ENCODE measurements at places on chromosomes 16 and 17.

- no peak for DNase-seq
Observed at GRCh38 chr16:67199808-67200198, 872 bp downstream of the ELMO3 start.

- no peak for DNase-seq
Observed at GRCh38 chr16:50247906-50248608, 18.3 kb upstream of the ADCY7 start.

DNA sequence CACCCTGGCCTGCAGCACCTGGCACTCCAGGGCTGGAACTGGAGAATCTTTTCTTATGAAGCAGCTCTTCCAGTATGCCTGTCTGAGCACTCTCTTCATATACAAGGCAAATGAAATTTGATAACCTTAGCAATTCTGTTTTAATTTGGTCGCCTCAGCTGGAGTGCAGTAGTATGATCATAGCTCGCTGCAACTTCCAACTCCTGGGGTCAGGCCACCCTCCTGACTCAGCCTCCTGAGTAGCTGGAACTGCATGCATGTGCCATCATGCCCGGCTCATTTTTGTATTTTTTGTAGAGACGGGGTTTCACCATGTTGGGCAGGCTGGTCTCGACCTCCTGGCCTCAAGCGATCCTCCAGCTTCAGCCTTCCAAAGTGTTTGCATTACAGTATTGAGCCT lies 140.8 kb upstream of the CHMP6 start:
- DNase-seq, result no peak

GRCh38 chr17:28960256-28961061 lies 9.1 kb upstream of the PHF12 start:
- no peak for DNase-seq

GRCh38 chr16:20803561-20804214 lies 2.6 kb downstream of the ERI2 start:
- DNase-seq, result no peak

- no peak for DNase-seq
Observed at GRCh38 chr16:68359398-68360191, 48.8 kb downstream of the PRMT7 start.

- no peak for DNase-seq
Observed at GRCh38 chr16:27511657-27512448, 37.9 kb downstream of the GTF3C1 start.

DNA sequence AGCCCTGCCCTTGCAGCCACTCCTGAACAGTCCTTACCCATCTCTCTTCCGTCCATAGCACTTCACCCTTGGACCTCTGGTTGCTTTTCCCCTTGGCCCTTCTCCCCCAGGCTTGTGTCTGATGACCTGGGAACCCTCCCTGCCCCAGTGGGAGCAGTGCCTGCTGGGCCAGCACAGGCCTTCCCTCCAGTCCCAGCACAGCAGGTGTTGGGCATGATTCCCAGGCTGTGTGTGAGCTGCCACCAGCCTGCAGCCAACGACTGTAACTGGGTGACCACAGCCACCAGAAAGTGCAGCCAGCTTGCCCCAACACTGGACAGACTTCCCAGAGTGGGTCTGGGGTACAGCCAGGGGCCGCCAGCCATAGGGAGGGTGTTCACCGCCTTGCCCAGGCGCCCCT lies 30.0 kb downstream of the CRAMP1 start:
- no peak for DNase-seq

- no peak for DNase-seq
Observed at GRCh38 chr17:36127911-36128310, 24.3 kb downstream of the CCL4 start.

DNA sequence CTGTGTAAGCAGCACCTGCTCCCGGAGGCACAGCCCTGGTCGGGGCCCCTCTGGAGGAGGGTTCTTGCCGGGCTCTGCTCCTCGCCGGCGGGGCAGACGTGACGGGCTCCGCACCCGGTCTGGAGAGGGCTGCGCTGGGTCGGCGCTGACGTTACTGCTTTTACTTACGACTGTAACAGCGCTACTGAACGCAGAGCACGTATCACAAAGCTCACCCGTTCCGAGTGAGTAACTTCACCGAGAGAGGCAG lies 1.3 kb upstream of the RAB40C start:
- peak; percentile 48 for DNase-seq

GRCh38 chr16:500709-501108 lies 26.8 kb upstream of the CAPN15 start:
- no peak for DNase-seq

GRCh38 chr16:66524601-66525164 lies 25.2 kb downstream of the TK2 start:
- DNase-seq, result no peak

- no peak for DNase-seq
Observed at GRCh38 chr17:82948081-82948511, 108.3 kb upstream of the ZNF750 start.

- no peak for DNase-seq
Observed at GRCh38 chr17:77617516-77617915, 341.0 kb upstream of the TNRC6C start.

GRCh38 chr16:72220875-72221629 lies 49.1 kb upstream of the PMFBP1 start:
- no peak for DNase-seq

- no peak for DNase-seq
Observed at GRCh38 chr16:28905229-28905754, 19.7 kb downstream of the RABEP2 start.

- DNase-seq, result no peak
Observed at GRCh38 chr16:4369007-4369733, 2.5 kb upstream of the VASN start.

DNA sequence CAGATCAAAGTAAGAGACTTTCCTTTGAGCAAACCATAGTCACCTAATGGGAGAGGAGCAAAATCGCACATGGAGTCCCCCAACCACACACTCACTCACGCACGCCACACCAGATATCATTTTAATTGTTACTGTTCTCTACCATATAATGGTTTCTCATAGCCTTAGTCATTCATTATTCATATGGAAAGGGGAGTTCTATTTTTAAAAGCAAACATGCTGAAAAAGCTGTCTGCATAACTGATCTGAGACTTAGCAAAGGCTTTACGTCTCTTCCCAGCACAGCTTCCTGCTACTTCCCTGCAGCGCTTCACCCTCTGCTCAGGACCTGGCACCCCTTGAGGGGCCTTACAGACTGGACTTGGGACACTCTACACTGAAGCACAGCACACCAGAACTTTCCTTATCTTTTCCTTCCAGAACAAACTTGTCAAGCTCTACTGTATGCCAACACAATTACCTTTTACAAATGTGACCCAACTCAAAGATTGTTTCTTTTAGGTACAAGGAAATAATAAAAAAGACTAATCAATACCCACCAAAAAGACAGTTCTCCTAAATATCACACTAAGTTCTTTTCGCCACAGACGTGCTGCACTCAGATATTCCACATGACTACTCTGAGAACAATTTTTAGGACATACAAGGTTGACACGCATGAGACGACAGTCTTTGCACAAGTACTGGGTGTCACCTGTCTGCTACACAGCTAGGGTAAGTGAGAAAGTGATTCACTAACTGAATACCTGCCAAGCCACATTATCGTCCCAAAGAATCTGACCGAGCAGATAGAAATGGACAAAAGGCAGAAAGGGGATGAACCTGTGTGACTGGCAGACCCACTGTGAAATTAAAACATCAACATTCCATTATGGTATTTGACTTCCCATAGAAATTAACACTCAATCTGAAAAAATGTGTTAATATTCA lies 21.5 kb downstream of the SRP68 start:
- no peak for DNase-seq

DNA sequence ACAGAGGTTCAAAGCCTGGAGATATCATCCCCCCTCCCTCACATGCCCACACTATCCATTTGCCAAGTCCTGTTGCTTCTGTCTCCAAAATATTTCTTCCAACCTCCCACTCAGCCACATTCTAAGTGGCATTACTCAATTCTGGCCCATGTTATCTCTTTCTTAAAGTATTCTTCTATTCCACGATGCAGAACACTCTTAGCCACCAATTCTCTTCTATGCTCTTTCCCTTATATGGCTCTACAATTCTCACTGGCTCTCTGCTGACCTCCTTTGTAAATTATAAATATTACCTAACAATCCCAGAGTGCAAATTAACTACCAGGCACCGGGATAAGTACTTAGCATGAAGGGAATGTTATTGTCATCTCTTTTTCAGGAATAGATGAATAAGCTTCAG lies 82.4 kb downstream of the KCNJ2 start:
- no peak for DNase-seq

DNA sequence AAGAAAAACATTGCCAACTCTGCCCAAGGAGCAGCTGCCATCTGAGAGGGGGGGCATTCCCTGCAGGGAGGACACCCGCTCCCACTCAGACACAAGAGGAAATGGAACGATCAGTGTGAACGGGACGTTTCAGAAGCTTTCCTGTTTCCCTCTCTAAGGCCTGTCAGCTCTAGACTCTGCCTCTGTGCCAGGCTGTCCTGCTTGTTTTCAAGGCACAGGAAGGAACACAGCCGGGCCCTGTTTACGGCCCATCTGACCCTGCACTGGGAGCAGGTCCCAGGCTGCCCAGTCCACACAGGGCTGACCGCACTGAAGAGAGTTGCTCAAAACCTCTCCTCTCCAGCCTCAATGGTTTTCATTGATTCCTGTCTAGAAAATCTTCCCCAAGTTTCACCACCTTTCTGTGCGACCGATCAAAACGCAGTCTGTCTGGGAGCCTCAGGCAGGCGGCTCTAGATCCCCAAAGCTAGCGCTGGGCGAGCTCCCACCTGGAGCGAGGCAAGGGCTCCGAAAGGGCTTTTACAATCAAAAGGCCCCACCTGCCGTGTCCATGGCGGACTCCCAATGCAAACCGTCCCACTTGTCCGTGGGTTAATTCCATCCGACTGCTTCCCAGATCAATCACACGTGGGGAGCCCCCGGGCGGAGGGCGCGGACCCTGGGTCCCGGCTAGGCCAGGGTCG lies 1.5 kb downstream of the PIEZO1 start:
- no peak for DNase-seq

DNA sequence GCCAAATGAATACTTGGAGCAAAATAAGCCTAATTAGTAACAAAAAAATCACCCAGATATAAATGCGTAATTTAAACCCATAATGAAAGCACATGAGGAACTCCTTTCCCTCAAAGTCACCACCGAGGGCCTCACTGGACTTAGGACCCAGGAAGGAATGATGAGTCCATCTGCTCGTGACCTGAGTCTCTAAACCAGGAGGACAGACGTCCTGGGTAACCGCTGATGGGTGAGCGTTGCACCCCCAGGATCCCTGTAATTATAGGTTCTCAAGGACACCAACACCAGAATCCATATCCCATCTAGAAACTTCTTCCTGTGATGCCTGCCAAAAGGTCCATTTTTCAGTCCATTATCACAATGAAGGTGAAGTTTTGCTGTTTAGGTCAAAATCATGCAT lies 121.4 kb downstream of the ZNF778 start:
- DNase-seq, result no peak

- DNase-seq, result no peak
Observed at GRCh38 chr17:16929035-16929680, 42.8 kb downstream of the TNFRSF13B start.

DNA sequence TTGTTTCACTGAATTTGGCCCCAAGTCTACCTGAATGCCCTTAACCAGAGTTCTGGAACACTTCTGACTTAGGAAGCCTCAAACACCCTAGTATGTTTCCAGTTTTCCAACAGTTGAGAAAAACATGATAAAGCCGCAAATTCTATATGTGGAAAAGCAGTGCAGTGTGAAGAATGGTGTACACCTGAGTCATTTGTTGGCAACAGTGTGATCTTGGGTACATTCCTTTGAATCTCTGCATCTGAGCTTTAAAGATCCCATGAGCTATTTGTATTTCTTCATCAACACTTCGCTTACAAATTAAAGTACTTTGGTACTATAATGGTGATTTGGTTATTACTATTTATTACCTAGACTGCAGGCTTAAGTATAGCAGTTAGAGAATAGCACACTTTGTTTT lies 93.6 kb upstream of the TBX2 start:
- no peak for DNase-seq

DNA sequence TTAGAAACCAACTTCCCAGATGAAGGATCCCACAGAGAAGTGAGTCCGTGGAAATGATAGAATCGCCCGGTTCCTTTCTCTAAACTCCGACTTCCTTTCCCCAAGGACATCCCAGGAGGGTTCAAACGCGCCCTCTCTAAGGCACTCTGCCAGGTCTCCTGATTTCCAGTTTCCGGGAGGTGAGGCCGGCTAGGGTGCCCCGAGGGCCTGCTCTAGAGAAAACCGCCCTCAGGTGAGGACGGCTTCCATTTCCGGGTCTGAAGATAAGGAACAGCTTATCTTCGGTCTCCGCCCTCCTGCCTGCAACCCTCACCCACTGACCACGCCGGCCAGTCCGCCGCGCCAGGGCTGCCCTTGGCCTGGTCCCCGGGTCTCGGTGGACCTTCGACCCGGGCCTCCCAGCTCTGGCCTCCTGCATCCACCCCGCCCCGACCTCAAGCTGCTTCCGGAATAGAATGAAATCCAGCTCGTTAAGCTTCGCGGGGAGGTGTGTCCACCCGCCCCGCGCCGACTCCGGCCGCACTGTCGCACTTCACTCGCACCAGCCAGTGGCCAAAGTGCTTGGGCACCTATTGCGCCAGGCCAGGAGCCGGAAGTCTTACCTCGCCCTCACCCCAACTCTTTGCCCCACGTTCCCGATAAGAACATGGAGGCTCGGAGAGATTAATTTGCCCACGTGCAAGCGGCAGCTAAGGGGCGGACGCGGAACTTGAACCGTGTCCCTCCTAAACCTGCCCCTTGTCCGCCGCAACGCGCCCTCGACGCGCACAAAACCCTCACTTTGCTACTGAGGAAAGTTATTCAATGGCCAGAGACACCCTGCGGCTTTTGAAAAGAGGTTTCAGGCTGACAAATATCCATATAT lies 836 bp upstream of the MMP15 start:
- no peak for DNase-seq

DNA sequence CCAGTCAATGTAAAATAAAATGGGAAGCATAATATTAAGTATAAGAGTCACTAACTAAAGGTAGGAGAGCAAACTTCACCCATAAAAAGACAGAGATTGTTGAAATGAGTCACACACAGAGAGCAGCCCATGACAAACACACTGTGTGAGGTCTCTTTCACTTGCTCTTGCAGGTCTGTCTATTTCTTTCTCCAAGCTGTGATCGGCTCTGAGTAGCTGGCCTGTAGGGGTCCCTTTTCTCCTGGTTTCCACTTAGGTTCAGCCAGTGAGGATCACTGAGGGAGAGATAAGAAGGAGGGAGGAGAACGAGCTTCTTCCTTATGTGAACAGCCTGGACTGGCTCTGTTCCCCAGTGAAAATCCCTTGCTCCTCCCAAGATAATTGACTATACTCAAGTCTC lies 133.7 kb upstream of the HS3ST3A1 start:
- no peak for DNase-seq

DNA sequence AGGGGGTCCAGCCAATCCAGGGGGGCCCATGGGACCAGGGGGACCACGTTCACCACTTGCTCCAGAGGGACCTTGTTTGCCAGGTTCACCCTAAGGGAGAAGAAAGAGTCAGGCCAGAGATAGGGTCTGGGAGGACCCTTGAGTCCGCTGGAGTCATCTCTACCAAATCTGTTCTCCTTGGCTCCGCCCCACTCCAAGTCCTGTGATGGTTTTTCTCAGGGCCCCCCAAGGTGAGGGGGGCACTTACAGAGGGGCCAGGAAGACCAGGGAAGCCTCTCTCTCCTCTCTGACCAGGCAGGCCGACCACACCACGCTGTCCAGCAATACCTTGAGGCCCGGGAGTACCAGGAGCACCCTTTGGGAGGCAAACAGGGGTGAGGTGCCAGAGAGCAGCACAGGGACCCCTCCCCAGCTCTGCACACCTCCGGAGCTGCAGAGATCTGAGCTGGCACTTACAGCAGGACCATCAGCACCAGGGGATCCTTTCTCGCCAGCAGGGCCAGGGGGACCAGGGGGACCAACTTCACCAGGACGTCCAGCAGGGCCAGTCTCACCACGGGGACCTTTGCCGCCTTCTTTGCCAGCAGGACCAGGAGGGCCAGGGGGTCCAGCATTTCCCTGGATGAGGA lies 12.4 kb downstream of the COL1A1 start:
- DNase-seq, result no peak
